ENCODE measurements at places on chromosomes 13 and 19. TPM values are rescaled to one million over a fixed set of nuclear protein-coding genes. Genes with fewer than 3 reads are reported as not detected.

Gene CEACAM20
- not detected for total RNA-seq

Gene MEIOSIN
- total RNA-seq, result not detected

Gene ADAMTS10
- total RNA-seq, result 6.3 TPM

GRCh38 chr19:41220811-41221210, 1.8 kb downstream of the AXL start:
- H3K27me3 ChIP-seq, result no peaks in the 10 kb centered on the region
- H3K27ac ChIP-seq, result peak overlapping the region; percentile 99
- H3K4me1 ChIP-seq, result peaks cover 64% of the 10 kb centered on the region

- peak overlapping the region; percentile 33 for H3K27ac ChIP-seq
- DNase-seq, result peak; percentile 91
- H3K36me3 ChIP-seq, result no peaks in the 10 kb centered on the region
- H3K4me3 ChIP-seq, result no peak overlapping the region
Observed at GRCh38 chr13:48749699-48750473, 96.2 kb downstream of the CYSLTR2 start.

All from SJSA1 (cell line).